ENCODE measurements at places on chromosomes 7 and 10.
A peak's percentile ranks its signal among the peaks of the same experiment; 100 is the strongest.

DNA sequence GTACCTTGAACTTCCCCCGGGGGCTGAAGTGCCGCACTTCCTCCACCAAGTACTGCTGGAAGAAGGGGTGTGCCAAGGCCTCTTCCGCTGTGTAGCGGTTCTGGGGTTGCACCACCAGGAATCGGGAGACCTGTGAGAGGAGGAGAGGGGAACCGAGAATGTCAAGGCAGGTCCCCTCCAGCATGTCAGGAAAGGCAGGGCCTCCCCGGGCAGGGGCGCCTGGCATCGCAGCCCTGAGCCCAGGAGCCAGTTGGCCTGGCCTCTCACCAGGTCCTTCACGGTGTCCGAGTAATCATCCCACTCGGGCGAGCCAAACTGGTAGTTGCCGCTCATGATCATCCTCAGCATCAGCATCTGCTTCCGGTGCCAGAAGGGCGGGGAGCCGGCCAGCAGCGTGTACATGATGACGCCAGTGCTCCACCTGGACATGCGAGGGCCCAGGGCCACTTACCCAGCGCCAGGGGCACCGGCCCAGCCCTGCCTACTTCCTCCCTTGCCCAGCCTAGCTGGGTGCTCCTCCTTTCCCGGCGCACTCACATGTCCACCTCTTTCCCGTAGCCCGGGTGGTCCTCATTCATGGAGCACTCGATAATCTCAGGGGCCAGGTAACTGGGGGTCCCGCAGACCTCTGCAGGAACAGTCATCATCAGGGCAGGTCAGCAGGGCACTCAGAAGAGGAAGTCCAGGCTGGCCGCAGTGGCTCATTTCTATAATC lies 11.0 kb downstream of the PHKG1 start:
- DNase-seq, result no peak

DNA sequence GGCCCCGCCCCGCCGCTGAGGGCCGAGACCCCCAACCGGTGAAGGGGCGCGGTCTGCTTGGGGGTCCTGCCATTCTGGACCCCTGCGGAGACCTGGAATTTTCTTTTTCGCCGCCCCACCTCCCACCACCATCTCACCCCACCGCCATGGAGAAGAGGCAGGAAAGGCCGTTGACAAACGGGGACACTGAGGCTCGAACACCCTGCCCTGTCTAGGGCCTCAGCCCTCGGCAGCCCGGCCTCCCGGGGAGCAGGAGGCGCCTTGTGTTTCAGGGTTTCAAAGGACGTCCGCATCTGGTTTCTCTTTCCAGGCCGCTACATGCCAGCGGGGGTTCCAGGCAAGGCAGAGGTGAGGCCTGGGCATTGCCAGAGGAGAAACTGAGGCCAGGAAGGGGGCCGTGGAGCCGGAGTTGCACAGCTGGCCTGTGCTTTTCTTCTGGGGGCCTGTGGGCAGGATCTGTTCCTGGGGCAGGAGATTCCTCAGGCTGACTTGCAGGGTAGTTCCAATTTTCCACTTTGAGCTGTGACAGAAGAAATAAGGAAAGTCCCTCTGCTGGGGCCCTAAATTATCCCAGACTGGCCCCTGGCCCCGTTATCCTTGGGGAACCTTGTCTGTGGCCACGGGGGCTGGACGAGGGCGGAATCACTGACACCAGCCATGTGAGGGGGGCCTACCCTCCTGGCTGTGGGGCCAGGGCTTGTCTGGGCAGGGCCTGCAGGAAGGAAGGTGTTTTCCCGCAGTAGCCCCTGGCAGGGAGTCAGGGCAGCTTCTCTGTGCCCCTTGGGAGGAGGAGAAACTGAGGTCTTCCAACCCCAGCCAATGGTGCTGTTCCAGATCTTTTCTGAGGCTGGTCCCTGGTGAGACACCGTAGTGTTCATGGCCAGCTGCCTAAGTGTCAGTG lies 900 bp upstream of the MICALL2 start:
- DNase-seq, result peak; percentile 58

DNA sequence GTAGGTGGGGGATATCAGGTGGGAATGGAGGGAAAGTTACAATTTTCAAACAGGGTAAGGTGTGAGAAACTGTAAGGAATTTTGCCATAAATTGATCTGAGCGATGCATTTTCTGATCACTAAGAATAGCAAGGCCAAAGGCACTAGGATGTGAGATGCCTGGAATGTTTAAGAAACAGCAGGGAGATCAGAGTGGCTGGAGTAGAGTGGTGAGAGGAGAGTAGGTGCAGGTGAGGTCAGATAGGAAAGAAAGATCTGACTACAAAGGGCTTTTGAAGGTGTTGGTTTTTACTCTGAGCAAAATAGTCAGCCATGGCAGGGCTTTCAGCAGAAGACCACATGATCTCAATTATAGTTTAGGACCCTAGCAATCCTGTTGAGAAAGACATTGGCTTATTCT lies 55.0 kb downstream of the HDAC9 start:
- no peak for DNase-seq

- no peak for DNase-seq
Observed at GRCh38 chr7:85462671-85463070, 275.8 kb upstream of the SEMA3D start.

DNA sequence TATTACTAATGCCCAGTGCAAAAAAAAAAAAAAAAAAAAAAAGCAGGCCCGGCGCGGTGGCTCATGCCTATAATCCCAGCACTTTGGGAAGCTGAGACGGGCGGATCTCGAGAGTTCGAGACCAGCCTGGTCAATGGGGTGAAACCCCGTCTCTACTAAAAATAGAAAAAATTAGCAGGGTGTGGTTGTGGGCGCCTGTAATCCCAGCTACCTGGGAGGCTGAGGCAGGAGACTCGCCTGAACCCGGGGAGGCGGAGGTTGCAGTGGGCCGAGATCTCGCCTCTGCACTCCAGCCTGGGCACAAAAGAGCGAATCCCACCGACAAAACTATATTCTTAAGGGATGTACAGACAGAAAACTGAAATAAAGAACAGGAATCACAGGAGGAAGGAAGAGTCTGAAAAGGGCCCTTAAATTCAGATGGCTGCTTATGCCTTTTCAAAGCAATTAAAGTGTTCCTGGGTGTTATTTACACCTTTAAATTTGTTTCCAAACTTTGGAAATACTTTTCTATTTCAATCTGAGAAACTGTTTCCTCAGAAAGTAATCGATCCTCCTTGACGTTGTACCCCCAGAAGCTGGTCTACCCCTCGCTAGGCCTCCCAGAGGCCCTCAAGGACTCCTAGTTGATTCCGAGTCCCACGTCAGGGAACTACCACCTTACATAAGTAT lies 2.0 kb upstream of the KMT2E start:
- peak; percentile 65 for DNase-seq

- peak; percentile 72 for DNase-seq
Observed at GRCh38 chr7:114048386-114049235, 129.8 kb upstream of the PPP1R3A start.

DNA sequence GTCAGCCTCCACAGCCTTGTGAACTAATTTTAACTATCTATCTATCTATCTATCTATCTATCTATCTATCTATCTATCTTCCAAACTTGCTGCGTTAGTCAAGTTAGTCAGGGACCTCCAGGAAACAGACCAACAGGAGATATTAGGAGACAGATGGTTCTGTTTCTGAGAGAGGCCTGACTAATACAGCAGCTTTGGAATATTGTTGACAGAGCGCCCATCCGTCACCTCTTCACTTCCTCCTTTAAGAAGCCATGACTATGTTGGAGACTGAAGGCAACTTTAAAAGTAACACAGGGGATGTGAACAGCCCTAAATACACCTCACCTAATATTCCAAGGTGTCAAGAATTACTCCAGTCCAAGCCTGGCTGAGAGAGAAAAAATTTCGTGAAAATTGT lies 280.9 kb upstream of the IGFBP3 start:
- no peak for DNase-seq

DNA sequence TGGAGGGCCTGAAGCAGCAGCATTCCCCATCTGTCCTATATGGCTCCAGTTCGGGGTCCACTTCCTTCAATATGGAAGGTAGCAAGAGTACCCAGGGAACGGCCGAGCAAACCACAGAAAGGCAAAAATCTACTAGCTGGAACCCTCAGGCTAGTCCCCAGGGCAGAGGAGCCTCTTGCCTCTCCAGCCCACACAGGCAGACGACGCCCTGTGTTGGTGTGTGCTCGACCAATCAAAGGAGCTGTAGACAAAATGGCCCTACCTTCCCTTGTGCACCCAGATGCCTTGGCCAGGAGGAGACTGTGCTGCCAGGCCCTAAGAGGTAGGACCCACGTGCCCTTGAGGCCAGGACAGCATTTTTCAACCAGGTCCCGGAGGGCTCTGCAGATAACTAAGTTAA lies 91.5 kb downstream of the FAM53B start:
- DNase-seq, result no peak

GRCh38 chr7:7014827-7015595 lies 167.3 kb upstream of the C1GALT1 start:
- no peak for DNase-seq

DNA sequence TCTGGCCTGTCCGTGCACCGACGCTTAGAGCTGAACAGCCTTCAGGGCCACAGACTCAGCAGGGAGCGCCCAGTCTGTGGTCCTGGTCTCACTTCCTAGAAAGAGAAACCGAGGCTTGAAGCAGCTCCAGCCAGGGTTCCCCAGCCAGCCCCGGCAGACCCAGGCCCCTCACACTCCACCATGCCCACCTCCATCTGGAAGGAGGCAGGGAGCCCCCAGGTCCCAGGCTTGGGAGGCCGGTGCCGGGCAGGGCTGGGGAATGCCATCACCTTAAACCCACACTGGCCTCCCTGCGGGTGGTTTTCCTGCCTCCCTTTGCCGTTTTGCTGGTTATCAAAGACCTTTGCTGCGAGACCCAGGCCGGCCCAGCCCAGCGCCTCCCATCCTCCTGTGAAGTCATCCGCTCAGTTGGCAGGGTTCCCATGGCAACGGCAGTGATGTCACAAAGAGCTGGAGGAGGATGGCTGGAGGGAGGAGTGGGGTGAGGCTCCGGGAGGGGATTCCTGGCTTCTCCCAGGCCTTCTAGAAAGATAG lies 24.0 kb downstream of the ELFN1 start:
- DNase-seq, result peak; percentile 42

GRCh38 chr7:143846692-143847091 lies 55.3 kb downstream of the TCAF1 start:
- DNase-seq, result no peak

GRCh38 chr10:120342115-120342714 lies 114.8 kb upstream of the PLPP4 start:
- no peak for DNase-seq

DNA sequence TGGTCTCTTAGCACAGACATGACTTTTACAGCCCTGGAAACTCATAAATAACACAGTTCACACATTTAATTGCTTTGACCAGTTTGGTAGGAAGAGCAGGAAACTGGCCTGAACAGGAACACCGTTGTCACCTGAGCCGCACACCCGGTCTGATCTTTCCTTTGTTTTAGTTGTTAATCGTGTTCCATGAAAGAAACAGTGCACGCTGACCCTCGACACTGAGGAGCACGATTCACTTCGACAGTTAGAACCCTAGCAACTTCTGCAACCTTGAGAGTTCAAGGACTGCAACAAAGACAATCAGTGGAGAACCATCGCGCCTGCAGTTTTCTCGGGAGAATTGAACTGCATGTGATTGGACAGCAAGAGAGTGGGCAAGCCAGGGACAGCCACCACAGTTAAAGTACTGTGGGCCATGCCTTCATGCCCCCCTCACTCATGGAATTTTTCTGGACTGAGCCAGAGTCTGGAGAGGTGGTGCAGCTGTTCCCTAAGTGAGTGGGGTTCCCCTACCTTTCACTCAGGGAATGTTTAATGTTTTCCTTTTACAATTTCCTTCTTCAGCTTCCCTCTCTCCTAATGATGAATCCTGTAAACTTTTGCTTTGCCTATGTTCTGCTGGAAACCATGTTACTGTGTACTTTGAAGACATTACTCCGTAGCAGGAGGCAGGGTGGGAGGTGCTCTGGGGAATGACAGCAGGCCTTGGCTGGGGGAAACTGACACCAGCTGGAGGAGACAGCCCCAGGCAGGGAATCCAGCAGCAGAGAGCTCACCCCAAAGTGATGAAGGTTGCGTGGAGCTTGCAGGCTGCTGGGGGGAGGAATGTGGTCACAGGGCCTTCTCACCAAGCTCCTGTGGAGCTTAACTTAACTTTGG lies 198.7 kb downstream of the ZNF438 start:
- DNase-seq, result no peak

GRCh38 chr7:116963234-116963633 lies 9.9 kb downstream of the ST7 start:
- no peak for DNase-seq

DNA sequence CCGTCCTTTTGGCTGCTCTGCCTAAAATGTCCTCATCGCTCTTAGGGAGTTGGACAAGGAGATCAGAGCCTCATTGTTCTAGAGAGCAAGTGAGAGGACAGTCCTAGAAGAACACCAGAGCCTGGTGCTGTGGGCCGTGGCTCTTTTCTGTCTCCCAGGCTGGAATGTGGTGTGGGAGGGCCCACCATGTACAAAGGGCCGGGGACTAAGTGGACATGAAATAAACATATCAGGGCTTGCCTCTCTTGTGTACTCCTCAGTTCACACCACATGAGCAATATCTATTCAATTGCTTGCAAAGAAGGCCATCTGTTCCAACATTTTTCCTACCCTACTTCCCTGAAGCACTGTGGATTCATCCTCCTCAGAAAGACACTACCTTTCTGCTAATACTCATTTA lies 510.4 kb downstream of the SUGCT start:
- no peak for DNase-seq

DNA sequence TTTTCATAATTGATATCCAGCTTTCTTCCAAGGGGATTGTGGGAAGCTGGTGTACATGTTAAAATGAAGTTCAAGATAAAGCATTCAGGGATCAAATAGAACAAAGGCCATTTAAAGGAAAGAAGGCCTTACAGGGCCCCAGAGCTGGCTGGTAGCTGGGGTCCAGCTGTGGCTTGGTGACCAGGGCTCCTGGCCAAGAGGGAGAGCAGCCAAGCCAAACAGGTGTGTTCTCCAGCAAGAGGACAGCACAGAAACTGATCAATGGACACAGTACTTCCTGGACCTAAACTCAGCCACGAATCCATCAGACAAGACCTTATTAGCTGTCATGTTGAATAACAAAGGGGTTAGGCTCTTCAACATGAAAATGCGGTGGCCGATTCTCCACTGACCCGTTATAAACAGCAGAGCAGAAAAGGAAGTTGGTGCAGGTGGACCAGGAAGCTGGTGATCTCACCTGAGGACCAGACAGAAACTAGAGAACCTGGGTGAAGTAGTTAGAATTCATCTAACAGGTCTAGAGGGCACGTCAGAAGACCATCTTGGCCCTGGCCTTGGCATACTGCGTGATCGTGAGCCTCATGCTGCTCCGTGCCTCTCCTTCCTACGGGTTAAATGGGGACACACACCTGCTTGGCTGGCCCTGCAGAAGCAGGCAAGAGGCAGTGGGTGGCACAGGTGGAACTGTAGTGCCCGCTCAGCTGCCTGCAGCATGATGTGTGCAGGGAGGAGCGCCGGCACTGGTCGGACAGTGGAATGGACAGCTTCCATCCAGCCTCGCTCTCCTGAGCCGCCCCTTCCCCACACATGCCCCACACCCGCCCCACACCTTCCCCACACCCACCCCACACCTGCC lies 53.8 kb downstream of the PARP12 start:
- no peak for DNase-seq
